Posterior vena cava (tissue), 2 donors: ENCODE measurements at places on chromosomes 5 and 9. TPM values are rescaled to one million over a fixed set of nuclear protein-coding genes. Genes with fewer than 3 reads are reported as not detected.

DNA sequence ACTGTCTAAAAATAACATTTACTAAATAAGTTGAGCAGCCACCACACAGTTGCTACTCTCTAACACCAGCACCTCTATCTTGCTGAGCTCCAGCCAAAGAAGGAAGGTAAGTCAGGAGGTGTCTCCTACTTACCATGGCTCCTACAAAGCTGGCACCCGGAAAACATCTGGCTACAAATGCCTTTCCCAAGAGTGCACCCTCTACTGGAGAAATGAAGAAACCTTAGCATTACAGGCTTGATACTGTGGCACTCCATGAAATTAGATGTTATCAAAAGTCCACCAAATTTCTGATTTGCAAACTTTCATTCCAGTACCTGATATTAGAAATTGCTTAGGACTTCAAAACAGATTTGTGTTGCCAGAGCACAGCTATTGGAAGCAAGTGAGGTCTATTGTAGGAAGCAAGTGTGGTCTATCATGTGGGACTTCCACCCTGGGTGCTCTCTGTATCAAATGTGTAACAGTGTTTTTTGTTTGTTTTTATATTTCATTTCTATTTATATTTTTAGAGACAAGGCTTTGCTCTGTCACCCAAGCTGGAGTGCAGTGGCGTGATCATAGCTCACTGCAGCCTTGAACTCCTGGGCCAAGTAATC is 25.7 kb upstream of the RFK start:
- no peak for DNase-seq

- no peak for DNase-seq
Observed at GRCh38 chr9:114805670-114806525, at the start of gene TNFSF15. TSS of gene TNFSF15 (minus strand) at chr9:114806039. CDS start at chr9:114806012, 27 bp downstream.

DNA sequence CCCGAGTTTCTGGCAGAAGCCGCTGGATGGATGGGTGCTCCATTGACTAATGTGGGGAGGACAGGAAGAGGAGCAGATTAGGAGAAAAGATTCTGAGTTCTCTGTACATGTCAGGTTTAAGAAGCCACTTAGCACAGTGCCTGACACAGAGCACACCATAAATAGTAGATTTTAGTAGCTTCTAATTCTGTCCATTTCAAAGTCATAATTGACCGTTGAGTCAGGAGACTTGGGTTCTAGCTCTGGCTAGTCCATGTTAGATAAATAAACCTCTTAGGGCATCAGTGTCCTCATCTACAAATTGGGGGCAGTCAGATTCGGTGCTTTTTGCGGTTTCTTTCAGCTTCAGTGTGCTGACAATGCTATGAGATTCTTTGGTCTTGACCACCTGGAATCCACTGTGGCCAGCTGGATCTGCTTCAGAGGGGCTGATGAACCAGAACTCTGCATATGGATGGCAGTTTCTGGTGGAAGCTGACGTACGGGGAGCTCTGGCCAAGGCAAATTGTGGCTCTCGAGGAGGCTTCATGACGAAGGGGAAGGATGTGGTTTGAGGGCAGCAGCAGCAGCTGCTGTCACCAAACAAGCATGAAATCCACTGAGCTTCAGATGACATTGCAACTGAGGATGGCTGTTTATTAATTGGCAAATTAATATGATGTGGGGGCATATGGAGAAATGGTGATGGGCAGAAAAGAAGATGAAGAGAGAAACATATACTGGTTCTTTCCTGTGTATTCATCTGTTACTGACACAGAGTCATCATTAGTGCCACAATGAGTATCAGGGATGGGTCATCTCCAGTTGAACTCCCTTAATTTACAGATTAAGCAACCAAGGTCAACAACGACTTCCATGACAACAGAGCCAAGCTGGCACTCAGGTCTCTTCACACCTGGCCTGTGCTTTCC is 134.4 kb downstream of the AOPEP start:
- DNase-seq = no peak

DNA sequence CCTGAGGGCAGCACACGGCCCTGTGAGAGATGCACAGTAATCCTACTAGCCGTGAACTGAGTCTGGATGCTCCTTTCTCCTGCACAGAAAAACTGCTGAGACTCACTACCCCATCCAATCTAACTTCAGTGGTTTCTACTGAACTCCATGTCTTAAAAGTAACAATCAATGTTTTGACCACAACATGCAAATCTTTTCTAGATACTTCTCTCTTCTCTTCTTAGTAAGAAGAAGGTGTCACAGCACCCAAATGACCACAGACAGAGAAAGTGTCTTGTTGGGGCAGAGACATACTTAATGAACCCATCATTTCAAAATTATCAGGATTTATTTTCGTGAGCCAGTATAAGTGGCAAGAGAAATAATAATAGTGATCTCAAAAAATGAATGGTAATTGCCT is 285.8 kb upstream of the MEF2C start:
- DNase-seq = no peak

- no peak for DNase-seq
Observed at GRCh38 chr5:89036704-89037489, 153.9 kb upstream of the MEF2C start.

ENTPD2 gene
- total RNA-seq = 1.2 TPM

RAPGEF6 gene
- 19.9 TPM for total RNA-seq

PCDHGB6 gene
- total RNA-seq = 6.7 TPM
